ENCODE measurements at places on chromosomes 2 and 18. TPM values are rescaled to one million over a fixed set of nuclear protein-coding genes. Genes with fewer than 3 reads are reported as not detected.

MAL gene
- total RNA-seq: 2.9 TPM

UGT1A3 gene
- total RNA-seq: 0.86 TPM

ALPI gene
- 1.0 TPM for total RNA-seq

CNDP1 gene
- 4.0 TPM for total RNA-seq

UGT1A4 gene
- 5.2 TPM for total RNA-seq

TANC1 gene
- 40.1 TPM for total RNA-seq

FOXD4L1 gene
- total RNA-seq: 0.17 TPM

SAG gene
- not detected for total RNA-seq

TIMM21 gene
- 21.6 TPM for total RNA-seq

LINC00305 gene
- not detected for total RNA-seq

GALNT3 gene
- 96.6 TPM for total RNA-seq

DNA sequence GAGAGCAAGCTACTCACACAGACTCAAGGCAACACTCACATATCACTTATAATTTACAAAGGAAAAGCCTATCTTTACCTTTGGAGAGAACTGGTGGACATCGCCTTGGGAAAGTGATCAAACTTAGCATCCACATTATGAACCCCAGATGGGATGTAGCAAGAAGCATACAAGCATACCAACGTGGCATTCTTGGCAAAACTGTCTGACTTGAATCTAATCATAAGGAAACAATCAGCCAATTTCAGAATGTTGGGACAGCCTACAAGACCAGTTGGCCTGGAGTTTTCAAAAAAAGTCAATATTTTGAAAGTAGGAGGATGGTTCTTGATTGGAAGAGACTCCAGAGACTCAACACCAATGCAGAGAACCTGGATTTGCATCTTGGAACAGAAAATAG lies 79.1 kb upstream of the PMAIP1 start:
- DNase-seq: no peak

DNA sequence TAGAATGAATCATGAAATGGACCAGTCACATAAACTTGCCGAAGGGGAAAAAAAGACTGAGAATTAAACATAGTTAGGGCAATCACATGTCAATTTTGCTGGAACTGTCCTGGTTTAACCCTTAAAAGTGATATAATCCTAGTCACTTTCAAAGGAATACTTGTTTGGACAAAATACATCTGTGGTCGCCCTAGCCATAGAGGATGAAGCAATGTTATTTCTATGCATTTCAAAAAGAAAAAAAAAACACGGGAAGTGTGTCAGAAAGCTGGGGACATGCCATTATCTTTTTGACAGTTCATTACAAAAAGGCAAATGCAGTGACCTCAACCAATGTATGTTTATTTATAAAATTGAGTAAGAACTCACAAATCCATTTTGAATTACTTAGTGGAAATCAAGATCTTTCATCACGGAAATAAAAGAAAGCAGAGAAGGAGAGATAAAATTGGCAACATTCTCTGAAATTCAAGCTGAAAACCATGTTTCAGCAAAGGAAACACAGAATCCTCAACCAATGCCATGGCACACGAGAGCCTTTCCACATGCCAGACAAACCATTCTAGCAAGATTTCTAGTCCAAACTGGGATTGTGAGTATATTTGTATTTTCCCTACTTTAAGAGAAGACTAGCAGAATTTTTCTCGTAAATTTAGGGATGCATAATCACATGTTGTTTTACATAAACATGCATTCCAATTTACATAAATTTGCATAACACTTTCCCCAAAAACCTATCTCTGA lies 854.3 kb upstream of the ACVR2A start:
- no peak for DNase-seq

GRCh38 chr18:62196980-62197379 lies 9.9 kb downstream of the RELCH start:
- DNase-seq: no peak

GRCh38 chr2:104033399-104033798 lies 820.5 kb upstream of the POU3F3 start:
- DNase-seq: no peak

- no peak for DNase-seq
These were observed 361.7 kb downstream of the ANAPC1 start for GRCh38 chr2:111522231-111522768.

GRCh38 chr2:240995041-240996021 lies 3.1 kb upstream of the SNED1 start:
- no peak for DNase-seq

GRCh38 chr2:205403244-205403825 lies 279.0 kb upstream of the NRP2 start:
- no peak for DNase-seq

DNA sequence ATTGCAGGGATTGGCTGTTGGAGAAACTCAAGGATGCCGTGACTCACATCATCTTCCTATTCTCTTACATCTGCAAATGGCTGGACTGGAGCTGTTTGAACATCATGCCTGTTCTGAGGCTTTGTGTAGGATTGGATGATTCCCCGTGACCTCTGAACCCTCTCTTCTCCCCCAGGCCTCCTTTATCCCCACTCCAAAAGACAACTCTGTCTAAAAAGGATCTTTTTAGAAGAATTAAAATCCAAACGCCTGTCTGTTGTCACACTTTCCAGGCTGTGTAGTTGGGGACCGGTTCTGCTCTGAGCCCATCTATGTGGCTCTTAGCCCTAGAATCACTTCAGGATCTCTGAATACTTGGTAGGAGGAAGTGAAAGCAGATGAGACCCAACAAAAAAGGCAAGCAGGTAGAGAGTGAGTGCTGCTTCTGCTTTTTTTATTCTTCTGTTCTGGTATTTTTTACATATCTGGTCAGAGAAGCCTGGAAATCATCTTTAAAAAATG lies 565 bp downstream of the SP140 start:
- no peak for DNase-seq

DNA sequence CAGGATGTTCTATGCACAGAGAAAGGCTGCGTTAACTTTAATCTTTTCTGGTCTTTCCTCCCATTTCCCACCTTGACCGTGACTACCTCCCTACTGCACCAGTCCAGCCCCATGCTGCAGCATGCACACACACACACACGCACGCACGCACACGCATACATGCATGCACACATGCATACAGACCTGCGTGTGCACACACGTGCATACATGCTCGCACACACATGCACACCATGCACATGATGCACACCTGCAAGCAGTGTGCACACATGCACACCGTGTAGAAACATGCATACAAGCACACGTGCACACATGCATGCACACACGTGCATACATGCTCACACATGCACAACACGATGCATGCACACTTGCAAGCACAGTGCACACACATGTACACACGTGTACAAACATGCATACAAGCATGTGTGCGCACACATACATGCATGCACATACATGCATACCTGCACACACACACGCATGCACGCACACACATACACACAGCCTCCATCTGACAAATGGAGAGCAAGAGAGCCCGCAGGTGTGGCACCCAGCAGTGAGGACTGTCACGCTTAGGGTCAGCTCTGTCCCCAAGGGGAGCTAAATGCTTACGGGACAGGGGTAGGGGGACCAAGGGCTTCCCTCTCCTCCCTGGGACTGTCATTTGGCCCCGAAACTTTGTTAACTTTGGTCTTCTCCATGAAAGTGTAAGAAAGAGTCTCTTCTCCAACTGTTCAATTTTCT lies 18.2 kb downstream of the SNORC start:
- peak; percentile 2 for DNase-seq

DNA sequence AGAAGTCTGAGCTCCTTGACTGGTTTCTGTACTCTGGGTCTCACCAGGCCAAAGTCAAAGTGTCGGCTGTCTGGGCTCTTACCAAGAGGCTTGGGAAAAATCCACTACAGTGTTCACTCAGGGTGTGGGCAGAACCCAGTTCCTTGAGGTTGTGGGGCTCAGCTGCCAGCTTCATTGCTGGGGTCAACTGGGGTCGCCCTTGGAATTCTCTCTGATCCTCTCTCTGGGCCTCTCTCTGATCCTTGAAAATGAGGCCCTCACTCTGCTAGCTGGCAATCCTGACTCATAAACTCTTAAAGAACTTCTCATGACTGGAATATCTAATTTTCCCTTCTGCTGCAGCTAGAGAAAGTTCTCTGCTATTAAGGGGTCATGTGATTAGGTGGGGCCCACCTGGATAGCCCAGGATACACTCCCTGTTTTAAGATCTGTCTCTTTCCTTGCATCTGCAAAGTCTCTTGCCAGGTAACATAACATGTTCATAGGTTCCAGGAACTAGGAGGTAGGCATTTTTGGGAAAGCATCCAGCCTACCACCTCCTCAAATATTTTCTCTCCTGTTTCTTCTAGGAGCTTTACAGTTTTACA lies 66.3 kb downstream of the SP110 start:
- no peak for DNase-seq

- DNase-seq: no peak
These were observed 107.0 kb downstream of the FMNL2 start for GRCh38 chr2:152441961-152442360.

GRCh38 chr2:39183673-39184072 lies 60.1 kb downstream of the CDKL4 start:
- no peak for DNase-seq

DNA sequence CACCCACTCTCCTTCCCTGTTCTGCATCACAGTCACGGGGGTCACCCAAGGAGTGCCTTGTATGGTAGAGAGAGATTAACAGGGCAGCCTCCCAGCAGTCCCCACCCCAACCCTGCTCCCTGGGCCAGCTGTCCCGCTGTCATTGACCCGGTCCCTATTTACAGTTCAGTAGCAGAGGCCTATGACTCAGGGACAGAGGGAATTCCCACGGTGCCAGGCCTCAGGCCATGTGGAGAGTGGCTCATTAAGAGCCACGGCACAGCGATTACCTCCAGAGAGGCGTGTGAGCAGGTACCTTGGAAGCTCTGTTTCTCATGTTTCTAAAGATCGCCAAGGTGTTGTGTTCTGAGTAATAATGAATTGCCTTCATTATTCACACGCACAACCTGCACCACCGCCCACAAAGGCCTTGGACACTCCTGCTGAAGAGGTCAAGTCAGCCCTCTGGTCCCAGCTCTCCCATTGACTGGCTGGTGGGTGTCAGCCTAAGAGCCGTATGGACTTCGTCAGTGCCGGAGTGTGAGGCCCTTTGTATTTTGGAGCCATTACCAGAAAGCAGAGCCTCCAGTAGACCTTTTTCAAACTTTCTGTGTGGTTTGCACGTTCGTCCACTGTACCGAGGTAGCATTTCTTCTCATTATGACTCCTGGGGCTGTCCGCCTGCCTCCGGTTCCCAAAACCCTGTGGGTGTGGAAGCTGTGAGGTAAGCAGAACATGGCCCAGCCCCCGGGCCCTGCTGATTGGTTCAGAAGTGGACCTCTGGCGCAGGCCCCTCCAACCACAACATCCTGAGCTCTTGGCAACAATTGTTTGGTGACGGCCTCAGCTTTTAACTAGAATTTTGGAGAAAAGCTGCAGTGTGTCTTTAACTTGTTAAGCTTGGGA lies 47.0 kb downstream of the SERTAD2 start:
- peak; percentile 90 for DNase-seq

- no peak for DNase-seq
These were observed 28.1 kb downstream of the ASAP2 start for GRCh38 chr2:9234680-9235146.

GRCh38 chr2:216426938-216427337 lies 14.7 kb downstream of the SMARCAL1 start:
- no peak for DNase-seq

DNA sequence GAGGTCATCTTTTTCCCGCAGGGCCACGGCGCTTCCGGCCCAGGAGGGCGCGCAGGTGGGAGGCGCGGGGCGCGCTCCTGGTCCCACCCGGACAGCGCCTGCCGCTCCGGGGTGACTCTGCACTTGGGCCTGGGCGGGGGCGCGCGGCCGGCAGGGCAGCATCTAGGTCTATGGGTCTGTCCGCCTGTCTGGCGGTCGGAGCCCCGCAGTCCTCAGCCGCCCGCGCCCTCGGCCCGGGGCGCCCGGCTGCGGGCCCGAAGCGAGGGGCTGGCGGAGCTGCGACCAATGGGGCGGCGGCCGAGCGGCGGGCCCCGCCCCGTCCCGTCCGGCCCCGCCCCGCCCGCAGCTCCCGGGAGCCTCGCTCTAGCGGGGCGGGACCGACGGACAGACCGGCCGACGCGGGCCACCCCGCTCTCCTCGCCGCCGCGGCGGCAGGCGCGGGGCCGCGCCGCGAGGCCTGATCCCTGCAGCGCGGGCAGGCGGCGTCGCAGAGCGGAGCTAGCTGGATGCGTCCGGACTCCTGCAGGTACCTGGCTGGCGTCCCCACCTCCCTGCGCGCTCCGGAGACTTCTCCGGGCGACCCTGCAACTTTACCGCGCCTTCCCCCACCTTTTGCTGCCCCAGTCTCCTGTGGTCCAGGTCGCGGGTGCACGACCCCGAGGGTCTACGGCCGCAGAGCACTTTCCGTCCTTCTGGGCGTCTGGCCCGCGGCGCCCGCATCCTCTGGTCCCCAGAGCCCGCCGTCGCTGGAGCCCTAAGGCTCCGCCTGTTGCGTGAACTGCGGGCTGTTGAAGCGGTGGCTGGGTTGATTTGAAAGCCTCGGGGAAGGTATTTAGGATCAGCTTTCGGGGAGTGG lies at the start of gene KCNS3:
KCNS3 (plus strand) TSS at position 387 of the 856 bp plus-strand sequence. CDS start 52,342 bp downstream, outside the sequence.
- no peak for DNase-seq

DNA sequence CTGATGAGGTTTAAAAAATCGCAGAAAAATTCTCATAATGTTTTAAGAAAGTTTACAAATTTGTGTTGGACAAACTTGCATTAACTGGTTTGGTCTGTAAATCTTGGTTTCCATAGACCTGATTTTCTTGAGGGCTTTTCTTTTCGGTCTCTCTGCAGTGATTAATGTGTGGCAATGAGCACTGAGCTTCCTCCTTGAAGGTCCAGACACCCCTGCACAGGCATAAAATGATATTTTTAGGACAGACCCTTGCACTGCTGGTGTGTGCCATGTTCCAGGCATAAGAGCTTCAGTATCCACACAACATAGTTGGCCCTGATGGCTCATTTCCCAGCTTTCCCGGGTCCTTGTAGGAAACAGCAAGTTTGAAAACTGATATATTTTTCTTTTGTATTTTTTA lies 33.7 kb downstream of the MRPL33 start:
- DNase-seq: no peak

- no peak for DNase-seq
These were observed 118.6 kb downstream of the AQP4 start for GRCh38 chr18:26746826-26747475.

- no peak for DNase-seq
These were observed 516.5 kb downstream of the XIRP2 start for GRCh38 chr2:167404627-167405284.

DNA sequence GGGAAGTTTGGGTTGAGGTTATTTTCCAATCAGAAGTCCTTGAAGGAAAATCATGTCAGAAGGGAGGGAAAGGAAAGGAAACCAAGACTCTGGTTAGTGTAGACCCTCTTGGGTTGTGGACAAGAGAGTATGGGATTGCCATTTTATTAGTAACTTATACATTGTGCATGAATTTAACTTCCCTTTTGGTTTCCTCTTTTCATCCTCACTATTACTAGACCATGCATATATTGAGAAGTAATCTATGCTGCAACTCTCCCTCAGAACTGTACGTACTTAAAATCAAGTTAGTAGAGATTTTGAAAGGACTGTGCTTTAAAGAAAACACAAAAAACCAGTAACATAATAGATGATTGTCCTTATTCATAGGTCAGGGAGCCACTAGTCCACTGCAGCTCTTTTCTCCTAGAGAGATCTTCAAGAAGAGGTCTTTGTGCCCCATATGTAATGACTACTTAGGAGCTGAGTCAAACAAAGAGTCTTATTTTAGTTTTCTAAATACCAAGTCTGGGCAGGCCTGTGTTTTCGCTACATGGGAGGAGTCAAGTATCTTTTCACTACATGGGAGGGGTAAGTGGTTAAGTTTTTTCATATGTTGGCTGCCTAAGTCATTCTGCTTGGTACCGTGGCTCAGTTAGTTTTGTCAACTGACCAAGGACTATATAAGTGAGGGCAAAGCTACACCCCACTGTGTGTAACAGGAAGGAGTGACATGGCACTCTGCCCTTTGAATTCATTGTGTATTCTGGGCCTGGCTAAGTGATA lies 25.2 kb upstream of the FAM117B start:
- DNase-seq: no peak

- no peak for DNase-seq
These were observed 241.5 kb downstream of the ACKR3 start for GRCh38 chr2:236811062-236811656.

Data from mucosa of gallbladder (tissue), 1 donor.